NCI-H2171 (cell line): ENCODE measurements at places on chromosomes 5 and 9.

DNA sequence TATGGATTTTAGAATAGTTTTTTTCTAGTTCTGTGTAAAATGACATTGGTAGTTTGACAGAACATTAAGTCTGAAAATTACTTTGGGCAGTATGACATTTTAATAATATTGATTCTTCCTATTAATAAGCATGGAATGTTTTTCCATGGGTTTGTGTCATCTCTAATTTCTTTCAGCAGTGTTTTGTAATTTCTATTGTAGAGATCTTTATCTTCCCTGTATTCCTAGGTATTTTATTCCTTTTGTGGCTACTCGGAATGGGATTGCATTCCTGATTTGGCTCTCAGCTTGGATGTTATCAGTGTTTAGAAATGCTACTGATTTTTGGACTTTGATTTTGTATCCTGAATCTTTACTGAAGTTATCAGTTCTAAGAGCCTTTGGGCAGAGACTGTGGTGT is 420.4 kb downstream of the KIAA0825 start:
- DNase-seq = no peak

DNA sequence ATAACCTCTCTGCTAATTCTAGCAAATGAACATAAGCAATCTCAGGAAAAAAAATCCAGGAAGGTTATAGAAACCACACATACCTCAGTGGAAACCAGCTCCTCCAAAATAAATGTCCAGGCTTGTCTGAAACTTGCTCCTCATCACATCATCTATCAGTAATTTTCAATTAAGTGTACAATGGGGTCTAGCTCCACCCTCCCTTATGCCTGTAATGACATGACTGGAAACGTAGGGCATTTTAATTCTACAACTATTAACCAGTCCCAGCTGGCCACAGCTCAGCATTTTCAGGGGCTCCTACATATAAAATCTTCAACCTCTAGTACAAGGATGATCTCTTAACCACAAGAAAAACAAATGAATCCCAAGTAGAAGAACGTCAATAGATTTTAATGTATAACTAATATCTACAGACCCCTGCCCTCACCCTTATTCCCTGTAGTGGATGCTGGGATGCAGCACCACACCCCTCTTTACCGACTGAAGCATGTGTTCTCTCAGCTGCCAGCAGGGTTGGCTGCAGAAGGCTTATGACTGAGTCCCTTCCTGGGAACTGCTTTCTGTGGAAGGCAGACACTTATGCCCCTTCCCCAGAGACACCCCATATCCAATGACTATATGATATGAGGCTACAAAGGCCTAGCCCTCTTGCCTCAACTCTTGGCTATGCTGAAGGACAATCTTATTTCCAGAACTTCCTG is 6.8 kb downstream of the TSSK1B start:
- no peak for DNase-seq

- no peak for DNase-seq
Observed at GRCh38 chr9:94861589-94862272, 135.2 kb downstream of the AOPEP start.

DNA sequence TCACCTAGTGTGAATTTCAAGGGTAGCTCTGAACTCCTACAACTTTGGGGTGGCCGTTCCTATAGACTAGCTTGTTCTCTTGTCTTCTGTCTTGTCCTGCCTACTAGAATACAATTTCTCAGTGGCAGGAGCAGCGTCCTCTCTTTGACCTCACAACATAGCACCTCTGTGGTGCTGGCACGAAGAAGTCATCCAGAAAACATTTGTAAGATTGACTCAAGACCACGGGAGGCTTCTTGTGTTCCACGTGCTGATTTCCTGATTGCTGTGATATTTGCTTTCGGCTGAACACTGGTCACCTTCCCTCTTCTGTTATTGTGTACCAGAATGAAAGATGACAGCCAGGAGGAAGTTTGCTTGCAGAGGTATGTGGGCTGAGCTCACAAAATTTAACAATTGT is 27.0 kb downstream of the SLC1A1 start:
- no peak for DNase-seq

- no peak for DNase-seq
Observed at GRCh38 chr5:68562308-68562707, 346.8 kb downstream of the PIK3R1 start.

DNA sequence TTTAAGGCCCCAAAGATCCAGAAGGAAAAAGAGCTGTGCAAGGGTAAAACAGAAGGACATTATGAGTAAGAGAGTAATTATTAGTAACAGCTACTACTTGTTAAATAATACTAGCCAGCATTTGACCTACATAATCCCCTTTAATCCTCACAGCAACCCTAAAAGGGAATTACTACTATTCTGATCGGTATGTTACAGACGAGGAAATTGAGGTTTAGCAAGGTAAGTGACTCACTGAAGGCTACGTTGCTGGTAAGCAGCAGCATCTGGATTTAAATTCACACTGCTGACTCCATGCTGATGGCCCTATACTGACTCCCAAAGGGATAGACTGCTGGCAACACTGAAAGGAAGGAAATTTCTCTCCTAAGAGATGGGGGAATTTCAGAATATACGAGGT is 3.7 kb upstream of the FSD1L start:
- no peak for DNase-seq

DNA sequence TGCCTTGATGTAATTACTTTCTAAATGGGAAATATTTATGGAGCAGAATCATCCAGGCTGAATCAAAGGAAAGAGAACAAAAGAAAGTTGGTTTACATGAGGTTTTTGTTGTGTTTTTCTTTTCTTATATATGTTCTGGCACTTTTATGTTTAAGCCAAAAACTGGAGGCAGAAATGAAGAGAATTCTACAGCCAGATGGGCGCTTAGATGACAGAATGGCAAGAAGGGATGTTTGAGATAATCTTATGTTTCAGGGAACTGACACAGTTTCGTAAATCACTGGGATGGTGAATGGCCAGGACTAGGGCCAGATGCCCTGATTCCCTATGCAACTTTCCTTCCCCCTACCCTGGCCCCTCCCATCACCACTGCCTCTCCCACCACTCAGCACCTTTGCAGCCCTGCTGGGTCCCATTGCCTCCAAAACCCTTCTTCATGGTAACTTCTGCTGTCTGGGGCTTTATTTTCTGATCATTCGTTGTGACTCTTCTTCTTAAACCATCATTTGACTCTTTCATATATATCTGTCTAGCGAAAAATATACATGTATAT is 111.8 kb downstream of the EFNA5 start:
- no peak for DNase-seq

DNA sequence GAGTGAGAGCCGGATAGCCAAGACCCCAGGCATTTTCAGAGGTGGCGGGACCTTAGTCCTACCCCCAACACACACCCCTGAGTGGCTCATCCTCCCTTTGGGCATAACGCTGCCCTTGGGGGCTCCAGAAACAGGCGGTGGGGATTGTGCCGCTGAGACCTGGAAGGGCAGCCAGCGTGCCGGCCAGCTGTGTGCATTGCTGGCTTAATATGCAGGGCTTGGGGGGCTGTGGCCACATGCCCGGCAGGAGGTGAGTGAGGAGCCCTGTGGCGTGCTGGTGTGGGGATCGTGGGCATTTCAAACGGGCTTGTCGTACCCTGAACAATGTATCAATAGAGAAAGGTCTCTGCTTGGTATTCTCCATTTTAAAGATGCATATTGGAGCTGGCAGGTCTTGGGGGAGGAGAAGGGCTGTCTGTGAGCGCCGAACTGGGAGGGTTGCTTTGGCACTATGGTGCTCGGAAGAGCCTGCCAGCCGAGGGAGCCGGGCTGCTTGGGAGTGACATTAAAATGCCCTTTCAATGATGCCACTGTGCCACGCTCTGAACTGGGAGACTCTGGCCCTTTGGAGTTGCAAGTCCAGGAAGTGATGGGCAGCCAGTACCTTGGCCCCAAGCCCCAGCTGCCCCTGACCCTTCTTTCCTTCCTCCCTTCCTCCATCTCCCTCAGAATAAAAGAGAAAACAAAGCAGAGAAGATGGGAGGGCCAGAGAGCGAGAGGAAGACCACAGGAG is 11.2 kb upstream of the OLFM1 start:
- DNase-seq = no peak

DNA sequence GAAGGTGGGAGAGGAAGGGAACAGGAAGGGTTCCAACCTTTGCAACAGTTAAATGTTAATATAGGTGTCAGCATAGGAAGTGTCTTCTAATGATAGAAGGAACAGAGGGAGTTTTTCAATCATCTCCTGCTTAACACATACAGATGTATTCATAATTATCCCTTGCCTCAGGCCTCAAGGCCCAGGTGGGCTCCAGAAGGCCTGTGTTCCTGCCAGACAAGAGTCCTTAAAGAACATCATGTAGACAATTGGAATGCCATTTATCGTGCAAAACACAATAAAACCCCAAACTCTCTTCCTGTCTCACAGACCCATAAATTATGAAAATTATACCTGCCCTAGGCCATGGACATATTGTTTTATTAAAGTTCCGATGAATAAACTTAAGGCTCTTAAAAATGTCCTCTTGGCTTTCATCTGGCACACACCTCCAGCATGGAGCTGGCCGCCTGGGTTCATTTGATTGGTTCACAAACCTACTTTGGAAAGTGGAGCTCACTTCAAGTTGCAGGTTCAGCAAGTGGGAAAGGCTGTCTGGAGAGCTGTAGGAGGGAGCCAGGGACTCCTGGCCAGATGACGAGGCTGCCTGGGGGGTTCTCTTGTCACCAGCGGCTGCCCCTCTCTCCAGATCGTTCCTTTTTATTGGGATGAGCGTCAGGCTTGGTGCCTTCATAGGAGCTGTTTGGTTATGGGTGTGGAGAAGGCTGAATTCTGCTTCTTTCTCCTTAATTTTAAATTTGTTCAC is 17.5 kb downstream of the SPRY4 start:
- no peak for DNase-seq

DNA sequence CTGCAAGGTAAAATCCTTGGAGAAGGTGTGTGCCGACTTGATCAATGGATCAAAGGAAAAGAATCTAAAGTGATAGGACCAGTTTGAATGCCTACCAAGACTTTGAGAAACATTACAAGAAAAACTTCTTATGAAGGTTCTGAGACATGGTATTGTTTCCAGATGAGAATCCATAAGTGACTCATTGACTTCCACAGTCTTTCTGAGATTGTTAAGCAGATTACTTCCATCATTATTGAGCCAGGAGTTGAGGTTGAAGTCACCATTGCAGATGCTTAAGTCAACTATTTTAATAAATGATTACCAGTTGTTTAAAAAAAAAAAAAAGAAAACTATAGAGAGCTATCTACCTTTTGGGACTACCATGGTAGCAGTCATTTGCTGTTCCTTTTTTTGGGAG is 7.0 kb downstream of the LNPEP start:
- no peak for DNase-seq

DNA sequence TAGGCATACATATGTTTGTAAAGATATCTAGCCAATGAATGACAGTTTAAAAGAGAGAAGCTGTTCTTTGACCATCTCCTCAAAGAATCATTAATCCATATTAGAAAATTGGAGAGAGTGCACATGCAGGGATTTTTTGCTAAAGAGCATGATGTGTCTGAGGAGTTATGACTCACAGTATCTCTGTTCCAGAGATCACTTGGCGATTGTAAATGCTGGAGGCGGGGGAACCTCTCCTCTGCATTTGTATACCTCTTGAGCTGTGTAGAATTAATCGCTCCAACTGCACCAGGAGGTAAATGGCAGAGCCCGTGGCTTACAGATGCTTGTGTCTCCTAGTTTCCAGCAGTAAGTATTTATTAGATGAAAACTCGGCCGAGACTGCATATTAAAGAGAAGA is 3.6 kb upstream of the SPATA31D1 start:
- no peak for DNase-seq
